ENCODE measurements at places on chromosomes 4 and X. TPM values are rescaled to one million over a fixed set of nuclear protein-coding genes. Genes with fewer than 3 reads are reported as not detected.

Gene AR
- 1.8 TPM for total RNA-seq

Gene P2RY8
- under 0.01 TPM for total RNA-seq

Gene PAGE2
- total RNA-seq, result not detected

Gene CHRDL1
- 5.5 TPM for total RNA-seq

Gene PSAPL1
- not detected for total RNA-seq

Gene REPS2
- 26.3 TPM for total RNA-seq

Gene UCHL1
- 1,495 TPM for total RNA-seq

Gene AFP
- not detected for total RNA-seq

Gene ZFX
- 57.4 TPM for total RNA-seq

Gene HSFX3
- not detected for total RNA-seq

Gene CDX4
- not detected for total RNA-seq

Gene PPP2R2C
- total RNA-seq, result 111 TPM

Gene TKTL2
- 0.46 TPM for total RNA-seq

Gene BEX1
- total RNA-seq, result 172 TPM

Gene MMRN1
- total RNA-seq, result 6.2 TPM

Gene SMIM10L2A
- 22.1 TPM for total RNA-seq

Gene ALAS2
- total RNA-seq, result 60.7 TPM

Gene FAM47A
- not detected for total RNA-seq

All from diencephalon (tissue), 1 donor.